ENCODE measurements at places on chromosomes 12 and 14.

- DNase-seq, result no peak
Observed at GRCh38 chr14:104357689-104358527, 219.5 kb downstream of the KIF26A start.

DNA sequence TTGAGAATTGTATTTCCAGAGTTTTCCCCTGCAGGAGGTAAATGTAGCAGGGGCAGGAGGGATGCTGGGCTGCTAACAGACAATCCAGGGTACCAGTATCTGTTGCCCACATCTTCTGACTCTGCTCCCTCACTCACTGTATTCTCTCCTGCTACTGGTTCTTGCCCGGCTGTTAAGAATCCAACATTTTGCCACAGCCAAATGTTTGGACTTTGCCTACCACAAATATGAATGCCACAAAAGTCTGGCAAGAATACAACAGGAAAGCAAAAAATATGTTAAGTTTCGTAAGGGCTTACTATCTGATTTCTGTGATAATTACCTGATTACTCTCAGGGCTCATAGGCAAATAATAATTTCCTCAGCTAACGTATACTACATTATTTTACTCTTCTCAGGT lies 160.0 kb downstream of the BCAT1 start:
- no peak for DNase-seq

DNA sequence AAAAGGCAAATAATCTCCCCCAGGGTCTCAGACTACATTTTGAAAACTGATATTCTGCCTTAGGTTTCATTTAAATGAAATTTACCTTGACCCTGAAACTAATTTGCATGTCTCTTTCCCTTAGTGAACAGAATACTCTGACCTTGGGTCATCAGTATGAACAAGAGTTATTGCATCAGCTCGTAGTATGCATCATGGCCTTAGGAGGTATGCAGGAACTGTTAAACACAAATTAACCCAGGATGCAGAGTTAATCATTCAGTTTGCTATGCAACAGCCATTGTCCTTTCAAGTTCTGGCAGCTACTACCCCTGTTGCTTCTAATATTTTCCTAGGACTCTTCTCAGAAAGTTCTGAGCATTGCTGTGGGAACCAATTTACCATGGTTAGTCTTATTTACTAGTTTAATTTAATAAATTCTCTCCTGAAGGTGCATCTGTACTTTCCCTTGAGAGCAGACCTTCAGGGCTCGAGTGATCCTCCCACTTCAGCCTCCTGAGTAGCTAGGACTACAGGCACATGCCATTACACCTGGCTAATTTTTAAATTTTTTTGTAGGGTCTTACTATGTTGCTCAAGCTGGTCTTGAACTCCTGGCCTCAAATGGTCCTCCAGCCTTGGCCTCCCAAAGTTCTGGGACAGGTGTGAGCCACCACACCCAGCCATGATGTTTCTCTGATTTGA lies 126.7 kb downstream of the TTC6 start:
- DNase-seq, result no peak

GRCh38 chr14:47442211-47442610 lies 233.2 kb downstream of the MDGA2 start:
- DNase-seq, result no peak

GRCh38 chr14:76346391-76347160 lies 29.4 kb upstream of the ESRRB start:
- no peak for DNase-seq

GRCh38 chr12:130956456-130957303 lies 3.0 kb downstream of the ADGRD1 start:
- DNase-seq, result no peak

- no peak for DNase-seq
Observed at GRCh38 chr12:50112456-50113218, 601 bp downstream of the COX14 start.

- DNase-seq, result no peak
Observed at GRCh38 chr14:61927060-61927459, 164.8 kb downstream of the SNAPC1 start.

DNA sequence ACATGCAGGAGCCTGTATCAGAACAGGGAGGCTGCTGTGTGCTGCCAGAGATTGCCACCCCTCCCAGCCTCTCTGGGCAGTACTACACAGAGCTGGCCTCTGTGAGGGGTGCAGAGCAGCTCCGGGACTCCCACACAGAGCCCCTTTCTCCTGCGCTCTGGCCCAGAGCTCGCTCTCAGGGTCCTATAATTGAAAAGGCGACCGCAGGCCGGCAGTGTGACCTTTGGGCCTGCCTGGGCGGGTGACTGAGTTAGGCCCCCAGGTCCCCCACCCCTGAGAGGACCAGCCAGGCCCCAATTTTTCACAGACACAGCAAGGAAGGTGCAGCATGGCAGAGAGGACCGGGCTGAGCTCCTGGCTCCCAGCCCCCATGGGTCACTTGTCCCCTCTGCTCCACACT lies 136.4 kb downstream of the ZFP36L1 start:
- DNase-seq, result no peak

DNA sequence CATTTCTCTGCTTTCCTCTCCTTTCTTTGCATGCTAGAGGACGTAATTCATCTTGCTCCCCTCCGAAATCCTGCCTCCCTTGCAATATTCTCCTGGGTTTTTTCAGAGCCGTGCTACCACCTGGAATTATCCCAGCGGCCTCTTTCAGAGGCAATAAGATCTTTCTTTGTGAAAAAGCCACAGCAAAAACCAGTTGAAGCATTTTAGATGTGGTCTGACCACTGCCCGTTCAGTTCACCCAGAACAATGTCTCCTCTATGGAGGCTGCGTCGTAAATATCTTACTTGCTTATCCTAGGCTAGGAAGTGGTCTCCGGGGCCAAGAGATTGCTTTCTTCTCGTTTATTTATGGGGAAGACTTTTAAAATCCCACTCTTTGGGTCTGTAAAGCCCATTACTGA lies 85.8 kb downstream of the TBX5 start:
- no peak for DNase-seq

Measured in stimulated activated CD4-positive, alpha-beta T cell treated with anti-CD3 and anti-CD28 coated beads, Interleukin-2, amount 100 ng/mL, for 24 hours (primary cell).